ENCODE measurements at places on chromosomes 4 and X.

DNA sequence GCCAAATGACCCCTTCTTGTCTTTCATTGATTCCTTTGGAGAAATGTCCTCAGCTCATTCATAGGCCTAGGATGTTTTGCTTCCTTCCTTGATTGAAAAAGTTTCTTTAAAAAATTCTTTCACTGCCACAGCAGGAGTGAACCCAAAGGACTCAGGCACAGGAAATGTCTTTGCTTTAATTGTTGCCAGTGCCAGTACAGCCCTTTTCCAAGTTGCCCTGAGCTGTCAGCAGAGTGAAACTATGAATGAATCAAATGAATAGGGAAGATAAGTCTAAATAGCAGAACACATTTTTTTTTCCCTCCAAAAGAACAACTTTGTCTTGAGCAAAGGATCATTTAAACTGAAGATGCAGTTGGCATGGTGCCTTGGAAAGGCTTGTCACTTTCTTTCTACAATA lies 63.8 kb upstream of the SLC4A4 start:
- DNase-seq, result no peak

DNA sequence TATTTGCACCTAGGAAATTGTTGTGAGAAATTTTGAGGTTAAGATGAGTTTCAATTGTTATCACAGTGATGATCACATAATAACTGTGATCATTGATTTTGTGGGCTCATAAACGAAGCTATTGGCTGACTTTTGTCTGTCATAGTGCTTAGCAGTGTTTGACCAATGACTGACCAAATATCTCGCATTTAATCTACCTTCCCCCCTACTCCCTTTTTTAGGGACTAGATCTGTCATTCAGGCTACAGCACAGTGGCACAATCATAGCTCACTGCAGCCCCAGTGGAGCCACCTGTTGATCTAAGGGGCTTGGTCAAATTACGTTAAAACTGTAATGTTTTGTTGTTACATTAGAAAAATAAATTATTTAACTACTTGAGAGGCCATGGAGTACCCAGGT lies 1.5 kb downstream of the FUNDC2 start:
- no peak for DNase-seq

DNA sequence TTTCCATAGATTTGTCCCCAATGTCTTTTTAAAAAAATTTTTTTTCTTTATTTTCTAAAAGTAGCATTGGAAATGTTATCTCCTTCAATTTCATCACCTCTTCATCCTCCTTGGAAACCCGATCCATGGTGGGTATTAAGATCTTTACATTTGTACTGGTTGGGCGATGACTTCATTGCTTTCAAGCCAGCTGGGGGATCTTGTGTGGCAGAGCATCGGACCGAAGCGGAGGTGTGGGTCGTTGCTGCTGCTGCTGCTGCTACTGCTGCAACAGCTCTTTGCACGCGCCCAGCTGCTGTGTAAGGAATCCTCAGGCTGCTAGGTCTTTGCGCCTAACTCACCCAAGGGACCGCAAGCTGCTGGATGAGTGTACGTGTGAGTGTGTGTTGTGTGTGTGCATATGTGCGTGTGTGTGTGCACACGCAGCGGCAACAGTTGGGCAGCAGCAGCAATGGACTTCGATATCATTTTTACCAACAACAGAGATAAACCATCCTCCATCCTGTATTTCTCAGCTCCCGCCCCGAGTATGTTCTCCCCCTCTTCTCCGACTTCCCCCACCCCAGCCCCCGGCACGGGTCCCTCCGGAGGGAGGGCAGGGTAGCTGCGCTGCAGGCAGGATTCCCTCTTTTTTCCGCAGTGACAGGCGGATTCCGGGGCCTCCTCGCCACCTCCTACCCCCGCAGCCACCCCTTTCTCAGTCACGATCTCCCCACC lies 768 bp upstream of the CDKL5 start:
- DNase-seq, result peak; percentile 38

DNA sequence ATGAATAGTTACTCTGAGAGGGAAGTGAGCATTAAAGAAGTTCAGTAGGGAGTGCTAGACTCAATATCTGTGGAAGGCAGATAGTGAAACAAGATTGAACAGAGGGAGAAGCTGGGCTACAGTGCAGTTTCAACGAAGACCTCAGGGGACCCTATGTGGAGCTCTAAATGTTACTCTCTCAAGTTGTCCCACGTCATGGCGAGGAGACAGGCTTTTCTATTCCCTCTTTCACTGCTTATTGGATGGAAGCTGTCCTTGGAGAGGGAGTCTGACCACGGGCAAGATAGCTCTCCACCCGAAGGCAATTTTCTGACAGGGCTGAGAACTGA lies 42.3 kb upstream of the CCSER1 start:
- no peak for DNase-seq

GRCh38 chr4:189787216-189788031 lies 153.2 kb upstream of the FRG1 start:
- no peak for DNase-seq

GRCh38 chrX:132908891-132909290 lies 49.5 kb downstream of the HS6ST2 start:
- DNase-seq, result no peak

GRCh38 chr4:8010618-8011017 lies 71.0 kb upstream of the AFAP1 start:
- DNase-seq, result no peak

DNA sequence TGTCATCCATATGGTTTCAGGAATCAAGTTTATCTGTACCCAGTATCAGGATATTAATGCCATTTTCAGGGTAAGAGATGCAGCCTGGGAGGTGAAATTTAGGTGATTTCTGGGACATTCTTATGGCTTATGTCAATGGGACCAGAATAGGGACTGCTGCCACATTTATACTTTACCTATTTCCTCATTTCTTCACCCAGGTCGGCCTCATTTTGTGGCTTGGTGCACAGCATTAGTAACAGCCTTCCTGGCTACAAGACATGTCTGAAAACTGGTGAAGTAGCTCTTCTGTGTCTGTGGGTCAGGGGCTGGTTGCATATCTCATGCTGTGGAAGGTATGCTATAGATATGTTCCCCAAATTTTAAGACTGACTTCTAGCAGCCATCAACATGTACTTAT lies 284.8 kb downstream of the AFF2 start:
- DNase-seq, result no peak

GRCh38 chr4:142044271-142044670 lies 407.9 kb downstream of the IL15 start:
- DNase-seq, result peak; percentile 18

DNA sequence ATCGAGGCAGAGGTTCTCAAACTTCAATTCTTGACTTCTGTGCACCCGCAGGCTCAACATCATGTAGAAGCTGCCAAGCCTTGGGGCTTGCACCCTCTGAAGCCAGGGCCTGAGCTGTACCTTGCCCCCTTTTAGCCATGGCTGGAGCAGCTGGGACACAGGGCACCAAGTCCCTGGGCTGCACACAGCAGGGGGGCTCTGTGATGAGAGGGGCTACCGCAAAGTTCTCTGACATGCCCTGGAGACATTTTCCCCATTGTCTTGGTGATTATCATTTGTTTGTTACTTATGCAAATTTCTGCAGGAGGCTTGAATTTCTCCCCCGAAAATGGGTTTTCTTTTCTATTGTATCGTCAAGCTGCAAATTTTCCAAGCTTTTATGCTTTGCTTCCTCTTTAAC lies 4.9 kb upstream of the MAGEB17 start:
- no peak for DNase-seq

- no peak for DNase-seq
Observed at GRCh38 chr4:3747581-3747904, 18.6 kb upstream of the ADRA2C start.
